Heart left ventricle (tissue), 16 donors: ENCODE measurements at places on chromosomes 6 and 20. TPM values are rescaled to one million over a fixed set of nuclear protein-coding genes. Genes with fewer than 3 reads are reported as not detected.

The KIF25 gene
- total RNA-seq: not detected

The CLPSL1 gene
- total RNA-seq: not detected

The PRR18 gene
- 0.10 TPM for total RNA-seq

The TMEM217 gene
- 0.57 TPM for total RNA-seq

The RSPH4A gene
- total RNA-seq: 0.42 TPM
